Gastroesophageal sphincter (tissue), 4 donors: ENCODE measurements at places on chromosomes 7 and 10. TPM values are rescaled to one million over a fixed set of nuclear protein-coding genes. Genes with fewer than 3 reads are reported as not detected.

GRCh38 chr7:92634924-92635519 is 44.8 kb upstream of the FAM133B start:
- no peak for ATAC-seq

DNA sequence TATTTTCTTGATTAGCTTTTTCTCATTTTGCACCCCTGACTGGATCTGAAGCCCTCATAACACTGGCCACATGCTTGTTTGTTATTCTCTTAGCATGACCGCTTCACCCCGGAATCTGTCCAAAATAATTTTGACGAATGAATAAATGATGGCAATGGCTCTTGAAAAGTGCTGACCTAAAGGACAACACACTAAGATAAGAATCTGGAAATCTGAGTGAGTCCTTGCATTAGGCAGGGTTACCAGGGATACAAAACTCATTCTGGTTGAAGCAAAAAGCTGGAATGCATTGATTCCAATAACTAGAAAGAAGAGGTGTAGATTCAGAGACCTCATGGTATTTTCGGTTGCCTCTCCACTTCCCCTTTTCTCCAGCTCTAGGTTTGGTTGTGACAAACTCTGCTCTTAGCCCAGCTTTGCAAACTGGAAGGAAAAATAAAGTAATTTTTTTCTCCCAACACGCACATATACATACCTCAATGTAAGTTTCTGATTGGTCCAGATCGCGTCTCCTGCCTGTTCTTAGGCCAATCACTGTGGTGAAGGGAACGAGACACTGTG is 157.4 kb downstream of the SKIDA1 start:
- ATAC-seq, result no peak

GRCh38 chr7:90816511-90817142 is 220.5 kb downstream of the CDK14 start:
- ATAC-seq, result no peak

DNA sequence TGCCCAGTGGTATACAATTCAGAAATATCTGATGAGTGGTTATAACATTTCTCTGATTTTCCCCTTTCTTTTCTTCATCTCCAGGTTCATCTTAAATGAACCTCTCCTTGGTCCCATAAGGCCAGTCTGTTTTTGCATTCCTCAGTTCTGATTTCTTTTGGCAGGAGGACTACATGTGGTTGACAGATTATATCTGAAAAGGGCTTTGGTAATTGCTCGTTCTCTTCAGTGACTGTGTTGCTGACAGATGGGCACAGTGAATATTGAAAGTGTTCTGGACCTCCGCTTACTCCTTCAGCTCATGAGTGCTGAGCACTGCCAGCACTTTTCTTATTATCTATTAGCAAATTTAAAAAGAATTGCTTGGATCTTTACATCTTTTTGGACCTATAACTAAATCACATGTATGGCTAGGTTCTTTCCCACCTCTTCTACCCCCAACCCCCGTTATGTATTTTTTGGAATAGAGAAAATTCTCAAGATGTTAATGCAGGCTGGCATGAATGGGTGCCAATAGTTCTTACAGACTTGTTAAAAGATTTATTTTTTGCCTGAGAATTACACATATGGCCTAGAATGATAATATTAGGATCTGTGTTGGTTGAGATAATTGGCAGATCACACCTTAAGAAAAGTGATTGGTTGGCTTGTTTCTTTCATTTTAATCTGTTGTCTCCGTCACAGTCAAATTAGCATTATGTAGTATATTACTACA is 323.0 kb downstream of the EXOC4 start:
- ATAC-seq, result no peak

- no peak for ATAC-seq
Observed at GRCh38 chr10:2729197-2729596, 338.2 kb upstream of the PFKP start.

DNA sequence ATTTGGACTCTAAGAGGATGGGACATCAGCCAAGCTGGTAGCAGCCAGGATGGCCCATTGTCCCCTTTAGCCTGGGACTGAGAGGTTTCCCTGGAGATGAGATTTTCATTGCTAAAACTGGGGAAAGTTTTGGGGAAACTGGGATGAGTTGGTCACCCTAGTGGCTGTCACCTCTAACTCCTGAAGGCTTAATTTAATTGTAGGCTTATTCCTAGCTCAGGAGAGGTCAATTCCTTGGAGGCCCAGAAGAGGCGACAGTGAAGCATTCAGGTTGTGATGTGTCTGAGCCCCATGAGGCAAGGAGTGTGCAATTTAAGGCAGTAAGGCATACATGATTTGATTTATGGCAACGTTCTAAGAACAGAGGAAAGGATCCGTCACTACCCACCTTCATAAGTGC is 24.9 kb upstream of the JAZF1 start:
- ATAC-seq, result no peak

DNA sequence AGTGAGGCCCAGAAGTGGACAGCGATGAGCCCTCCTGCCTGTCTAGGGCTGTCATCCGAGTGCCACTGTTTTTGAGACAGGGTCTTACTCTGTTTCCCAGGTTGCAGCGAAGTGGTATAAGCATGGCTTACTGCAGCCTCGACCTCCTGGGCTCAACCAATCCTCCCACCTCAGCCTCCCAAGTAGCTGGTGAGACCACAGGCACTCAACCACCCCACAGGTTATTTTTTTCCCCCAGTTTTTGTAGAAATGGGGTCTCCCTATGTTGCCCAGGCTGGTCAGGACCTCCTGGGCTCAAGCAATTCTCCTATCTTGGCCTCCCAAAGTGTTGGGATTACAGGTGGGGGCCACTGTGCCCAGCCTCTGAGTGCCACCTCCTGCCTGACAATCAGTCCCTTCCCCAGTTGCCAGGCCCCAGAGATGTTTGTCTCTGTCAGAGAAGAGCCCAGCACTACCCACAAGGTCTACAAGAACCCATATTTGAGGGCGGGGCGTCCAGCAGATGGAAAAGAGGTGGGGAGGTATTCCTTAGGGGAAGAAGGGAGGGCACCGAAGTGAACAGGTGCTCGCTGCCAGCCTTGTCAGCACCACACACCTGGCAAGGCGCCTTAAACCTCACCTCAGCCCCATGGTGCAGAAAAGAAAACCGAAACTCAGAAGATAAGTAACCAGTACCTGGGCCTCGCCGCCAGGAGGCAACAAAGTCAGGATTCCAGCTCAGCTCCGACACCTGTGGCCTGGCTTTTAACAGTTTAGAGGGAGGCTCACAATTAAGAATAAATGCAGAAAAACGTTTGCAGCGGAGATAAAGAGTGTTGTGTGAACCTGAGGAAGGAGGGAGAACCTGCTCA is 77.4 kb upstream of the ANLN start:
- ATAC-seq, result no peak

- ATAC-seq, result no peak
Observed at GRCh38 chr10:123718544-123719060, 52.4 kb downstream of the GPR26 start.

DNA sequence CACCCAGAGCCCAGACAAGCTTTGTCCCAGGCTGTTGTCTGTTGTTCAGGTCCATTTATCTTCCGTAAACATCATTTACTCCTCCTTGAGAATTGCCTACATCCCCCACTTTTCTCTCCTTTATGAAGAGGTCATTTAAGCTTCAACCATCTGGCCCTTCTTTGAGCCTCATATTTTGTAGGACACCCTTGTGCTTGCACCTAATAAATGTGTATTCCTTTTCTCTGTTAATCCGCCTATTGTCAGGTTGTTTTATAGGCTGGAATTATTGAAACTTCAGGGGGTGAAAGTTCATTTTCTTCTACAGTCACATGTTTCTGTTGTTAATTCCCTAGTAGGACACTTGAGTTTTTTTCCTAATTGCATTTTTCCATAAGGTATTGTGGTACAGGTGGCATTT is 19.6 kb upstream of the CTTNBP2 start:
- no peak for ATAC-seq

DNA sequence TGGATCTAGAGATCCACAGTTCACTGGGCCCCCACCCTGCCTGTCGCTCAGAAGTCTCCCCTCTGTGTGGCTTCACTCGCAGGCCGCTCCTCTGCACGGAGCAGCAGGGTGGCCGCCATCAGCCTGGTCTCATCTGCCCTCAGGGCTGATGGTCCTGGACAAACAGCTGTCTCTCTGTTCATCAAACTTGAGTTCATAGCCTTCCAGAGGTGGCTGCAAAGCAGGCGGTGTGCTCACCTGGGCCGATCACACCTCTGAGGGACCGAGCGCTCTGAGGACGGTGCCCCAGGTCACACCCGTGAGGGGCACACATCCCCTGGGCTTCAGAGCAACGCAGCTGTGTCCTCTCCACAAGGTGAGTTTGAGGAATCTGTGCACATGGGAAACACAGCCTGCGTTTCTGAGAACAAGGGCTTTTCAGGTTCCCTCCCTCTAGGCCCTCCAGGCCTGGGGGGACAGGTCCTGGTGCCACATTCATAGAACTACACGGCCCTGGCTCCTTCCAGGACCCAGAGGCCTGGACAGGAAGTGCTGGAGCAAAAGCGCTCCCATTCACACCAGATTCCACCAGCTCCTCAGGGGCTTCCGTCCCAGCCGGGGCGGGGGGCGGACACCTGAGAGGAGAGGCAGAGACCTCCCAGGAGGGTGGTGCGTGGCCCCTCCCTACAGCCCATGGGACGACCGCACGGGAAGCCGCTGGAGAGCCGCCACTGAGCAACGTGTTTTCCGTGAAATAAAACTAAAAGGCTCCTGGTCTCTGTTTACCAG is 31.2 kb upstream of the FAM20C start:
- no peak for ATAC-seq

DNA sequence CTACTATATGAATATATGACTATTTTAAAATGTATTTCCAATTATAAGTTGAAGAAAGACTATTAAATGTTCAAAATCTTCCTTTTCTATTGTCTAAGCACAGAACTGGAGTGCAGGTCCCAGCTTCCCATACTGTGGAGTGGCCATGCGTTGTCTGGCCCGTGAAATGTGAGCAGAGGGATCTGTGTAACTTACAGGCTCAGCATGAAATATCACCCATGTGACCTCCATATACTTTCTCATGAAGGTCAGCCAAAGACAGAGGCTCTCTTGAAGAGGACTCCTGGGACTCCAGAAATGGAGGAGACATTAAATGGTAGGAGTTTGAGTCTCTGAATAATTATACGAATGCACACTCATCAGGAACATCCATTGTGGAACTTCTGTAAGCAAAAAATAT is 92.4 kb upstream of the CAV2 start:
- ATAC-seq, result no peak

DNA sequence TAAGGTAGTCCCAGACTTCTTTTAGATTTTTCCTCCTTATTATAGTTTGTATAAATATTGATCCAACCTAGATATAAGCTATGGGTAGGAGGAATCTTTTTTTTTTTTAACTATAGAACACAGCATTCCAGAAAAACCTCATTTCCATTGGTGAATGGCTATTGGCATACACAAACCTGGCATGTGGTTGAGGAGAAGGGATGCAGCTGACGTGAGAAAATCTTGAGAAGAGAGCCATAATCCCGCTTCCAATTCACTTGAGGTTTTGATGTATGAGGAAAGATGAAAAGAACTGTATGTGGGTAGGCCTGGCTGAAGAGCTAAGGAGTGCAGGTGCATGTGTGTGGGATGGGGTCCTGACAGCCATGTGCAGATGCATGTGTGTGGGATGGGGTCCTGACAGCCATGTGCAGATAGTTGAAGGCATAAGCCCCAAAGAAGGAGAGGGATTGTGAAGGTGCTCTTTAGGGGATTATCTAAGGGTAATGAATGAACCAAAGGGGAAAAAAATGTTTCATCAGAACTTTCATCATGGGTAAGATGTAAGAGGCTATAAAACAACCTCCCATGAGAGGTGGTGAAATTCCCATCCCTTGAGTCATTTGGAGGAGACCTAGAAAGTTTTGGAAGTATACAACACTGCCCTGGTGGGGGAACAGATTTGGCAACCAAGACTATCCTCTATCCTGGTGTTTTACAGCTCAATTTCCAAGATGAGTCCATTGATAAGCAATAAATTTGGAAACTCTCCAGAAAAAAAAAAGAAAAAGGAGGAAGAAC is 3.8 kb upstream of the PKD2L1 start:
- no peak for ATAC-seq

DNA sequence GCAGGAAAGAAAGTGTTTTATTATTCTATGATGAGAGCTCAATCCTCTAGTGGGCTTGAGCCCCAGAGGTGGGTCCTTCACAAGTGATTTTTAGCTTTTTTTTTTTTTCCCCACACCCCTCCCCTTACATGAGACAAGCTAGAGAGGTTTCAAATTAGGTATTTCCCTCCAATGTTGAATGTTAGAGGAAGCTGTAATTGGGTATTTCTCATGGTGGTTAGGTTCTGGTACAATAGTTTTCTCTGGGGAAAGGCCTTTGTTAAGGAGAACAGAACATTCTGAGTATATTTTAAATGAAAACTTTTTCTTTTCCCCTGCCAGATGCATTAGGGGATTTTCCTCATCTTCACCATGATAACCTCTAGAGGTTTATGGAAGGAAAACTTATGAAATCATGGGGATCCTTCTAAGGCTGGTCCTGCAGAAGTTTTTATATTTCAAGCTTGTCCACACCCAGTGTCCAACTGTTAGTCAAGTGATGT is 1039.7 kb downstream of the NRG3 start:
- peak; percentile 25 for ATAC-seq

DNA sequence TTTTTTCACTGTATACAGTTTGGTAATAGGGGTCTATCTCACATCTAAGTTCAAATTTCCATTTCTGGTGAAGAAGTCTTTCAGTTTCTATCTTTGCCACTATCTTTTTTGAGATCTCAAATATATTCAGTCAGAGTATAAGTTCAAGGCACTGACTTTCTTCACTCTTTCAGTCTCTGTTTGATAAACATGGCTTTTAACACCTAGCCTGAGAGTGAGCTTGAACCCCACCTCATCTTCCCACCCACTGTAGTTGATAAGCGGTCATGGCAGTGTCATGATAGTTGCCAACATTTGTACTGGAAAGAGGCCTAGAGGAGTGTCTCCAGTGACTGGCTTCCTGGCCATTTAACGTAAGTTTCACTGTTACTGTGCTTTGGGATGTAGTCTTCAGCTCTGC is 41.2 kb upstream of the AGR3 start:
- ATAC-seq, result no peak

GRCh38 chr7:25565949-25566348 is 337.7 kb upstream of the NPVF start:
- no peak for ATAC-seq

- ATAC-seq, result no peak
Observed at GRCh38 chr10:44818701-44819127, 92.4 kb upstream of the TMEM72 start.

DNA sequence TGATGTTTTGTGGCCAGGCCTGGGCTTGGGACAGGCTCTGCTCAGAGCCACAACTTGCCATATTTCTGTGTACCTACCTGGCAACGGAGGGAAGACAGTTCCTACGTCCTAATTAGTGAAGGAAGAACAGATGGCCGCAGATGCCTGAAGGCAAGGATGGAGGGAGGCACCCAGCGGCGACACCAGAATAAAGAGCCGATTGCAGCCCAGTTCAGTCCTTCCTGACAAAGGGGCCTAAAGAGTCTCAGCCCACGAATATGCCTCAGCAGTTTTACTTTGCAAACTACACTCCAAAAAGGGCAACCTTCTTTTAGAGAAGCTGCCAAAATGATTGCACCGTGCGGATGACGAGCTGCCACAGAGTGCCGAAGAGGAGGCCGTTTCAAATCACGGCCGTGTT is 585.8 kb downstream of the GLRX3 start:
- no peak for ATAC-seq

The PTN gene
- total RNA-seq, result 11.3 TPM

The UCMA gene
- not detected for total RNA-seq

The DLX6 gene
- 0.13 TPM for total RNA-seq

The SPDYE2B gene
- not detected for total RNA-seq

The SLC18A3 gene
- total RNA-seq, result not detected
